ENCODE measurements at places on chromosomes 7 and 10.
A peak's percentile ranks its signal among the peaks of the same experiment; 100 is the strongest.

GRCh38 chr7:37729181-37729580 lies 45.6 kb downstream of the GPR141 start:
- no peak for DNase-seq

DNA sequence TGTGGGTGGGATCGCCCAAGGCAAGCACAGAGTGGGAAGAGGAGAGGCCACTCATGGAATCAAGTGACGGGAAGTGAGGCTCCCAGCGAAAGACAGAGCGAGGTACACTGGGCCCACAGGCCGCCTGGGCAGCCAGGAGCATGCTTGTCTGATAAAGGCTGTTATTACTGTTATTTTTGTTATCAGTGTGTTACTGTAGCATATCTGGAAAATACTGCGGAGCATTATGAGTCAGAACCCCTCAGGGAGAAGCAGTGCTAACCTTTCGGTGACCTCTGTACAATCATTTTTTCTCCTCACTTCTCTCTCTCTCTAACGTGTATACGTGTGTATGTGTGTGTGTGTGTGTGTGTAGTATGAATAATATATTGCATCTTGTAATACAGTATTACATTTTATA lies 3.8 kb upstream of the TCERG1L start:
- DNase-seq = no peak

DNA sequence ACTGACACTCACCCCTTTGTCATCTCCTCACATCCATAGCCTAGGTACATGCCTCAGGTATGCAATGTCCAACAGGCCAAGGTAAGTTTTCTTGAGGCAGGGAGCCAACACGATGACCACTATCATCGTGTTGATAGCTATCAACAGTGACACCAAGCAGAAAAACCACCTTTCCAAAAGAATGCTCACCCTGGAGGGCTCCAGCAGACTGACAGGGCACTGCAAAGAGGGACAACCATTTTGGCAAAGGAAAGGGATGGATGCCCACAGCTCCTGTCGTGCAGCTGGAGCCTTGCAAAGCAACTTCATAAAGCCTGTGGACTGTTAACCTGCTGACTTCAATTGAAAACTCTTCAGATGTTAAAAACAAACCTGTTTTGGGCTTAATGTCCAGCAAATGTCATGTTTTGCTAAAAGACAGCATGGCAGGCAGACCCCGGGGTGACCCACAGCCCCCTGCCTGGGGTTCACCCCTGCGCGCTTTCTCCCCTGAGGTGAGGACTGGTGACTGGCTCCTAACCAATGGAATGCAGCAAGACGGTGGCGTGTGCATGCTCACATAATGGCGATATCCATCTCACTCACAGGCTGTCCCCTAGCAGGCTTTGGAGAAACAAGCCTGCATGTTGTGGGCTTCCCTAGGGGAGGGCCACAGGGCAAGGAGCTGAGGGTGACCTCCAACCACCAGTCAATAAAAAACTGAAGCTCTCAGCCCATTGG lies 293.8 kb downstream of the TCERG1L start:
- DNase-seq = no peak

GRCh38 chr7:77467408-77467807 lies 51.3 kb upstream of the GSAP start:
- no peak for DNase-seq

DNA sequence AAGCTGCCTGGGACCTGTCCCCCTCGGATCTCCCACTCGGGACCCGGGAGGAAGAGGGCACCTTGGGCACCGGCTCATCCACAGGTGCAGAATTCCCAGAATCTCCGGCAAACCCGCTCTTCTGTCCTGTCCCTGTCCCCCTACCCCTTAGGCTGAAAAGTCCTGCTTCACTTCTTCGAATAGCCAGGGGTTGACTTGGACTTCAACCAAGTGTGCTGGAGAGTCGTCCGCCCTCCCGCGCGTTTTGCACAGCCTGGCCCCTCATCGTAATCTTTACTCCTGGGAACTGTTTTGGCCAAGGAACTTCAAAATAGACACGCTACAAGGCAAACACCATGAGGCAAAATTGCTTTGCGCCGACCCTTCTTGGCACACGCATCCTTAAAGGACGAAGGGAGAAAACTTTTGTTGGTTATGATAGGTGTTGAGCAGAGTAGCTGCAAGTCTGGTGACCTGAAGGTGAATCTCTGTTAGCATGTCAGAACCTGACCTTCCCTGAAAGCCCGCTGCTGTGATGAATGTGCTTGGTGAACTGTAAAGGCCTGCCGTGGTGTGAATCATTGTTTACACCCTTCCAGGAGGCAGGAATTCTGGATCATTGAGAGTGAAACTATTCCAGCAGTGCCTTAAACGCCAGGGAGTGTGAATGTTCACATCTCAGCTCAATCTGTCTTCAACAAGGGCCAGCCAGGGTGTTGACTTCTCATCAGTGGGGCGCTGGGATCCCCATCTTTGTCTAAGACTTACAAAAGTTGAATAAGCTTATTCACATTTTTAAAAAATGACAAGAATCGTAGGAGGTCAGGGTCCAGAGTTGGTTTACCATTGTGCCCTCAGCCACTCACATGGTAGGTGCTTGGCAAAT lies 589 bp upstream of the RAPGEF5 start:
- DNase-seq = no peak

DNA sequence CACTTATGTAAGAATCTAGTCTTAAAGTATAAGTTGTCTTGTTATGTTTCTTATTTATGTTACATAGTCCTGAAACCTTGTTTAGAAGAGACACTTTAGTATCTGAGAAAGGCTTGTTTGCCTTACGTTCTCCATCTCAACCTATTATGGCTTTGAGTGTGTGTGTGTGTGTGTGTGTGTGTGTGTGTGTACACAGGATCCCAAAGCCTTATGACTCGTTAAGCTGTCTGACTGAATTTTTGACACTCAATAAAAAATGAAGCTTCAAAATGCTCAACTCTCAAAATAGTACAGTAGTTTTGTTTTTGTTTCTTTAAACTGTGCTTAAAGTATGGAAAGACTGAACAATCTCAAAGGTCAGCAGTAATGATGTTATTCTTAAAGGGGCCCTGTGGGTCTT lies 18.0 kb downstream of the CALU start:
- no peak for DNase-seq

- no peak for DNase-seq
Measured at GRCh38 chr10:44132361-44133289, 252.3 kb downstream of the CXCL12 start.

GRCh38 chr7:150439967-150440366 lies 10.5 kb upstream of the GIMAP8 start:
- DNase-seq = no peak

DNA sequence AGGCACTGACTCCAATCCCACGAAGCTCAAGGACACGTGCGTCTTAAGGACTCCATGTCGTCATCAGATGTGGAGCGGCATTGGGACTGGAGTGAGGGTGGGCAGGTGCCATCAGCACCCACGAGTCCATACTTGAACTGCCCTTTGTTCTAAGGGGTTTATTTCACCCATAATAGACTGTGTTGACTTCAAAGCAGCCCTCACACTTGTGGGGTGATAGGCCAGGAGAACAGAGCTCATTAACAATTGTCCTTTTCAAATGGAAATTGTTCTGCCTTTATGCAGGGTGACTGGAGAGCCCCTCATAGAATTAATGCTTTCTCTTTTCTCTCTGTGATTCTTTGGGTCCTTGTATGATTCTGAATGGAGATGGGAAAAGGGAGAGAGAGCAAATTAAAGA lies 376.9 kb upstream of the MGMT start:
- no peak for DNase-seq

GRCh38 chr7:50826371-50827172 lies 43.9 kb upstream of the GRB10 start:
- DNase-seq = peak; percentile 58

DNA sequence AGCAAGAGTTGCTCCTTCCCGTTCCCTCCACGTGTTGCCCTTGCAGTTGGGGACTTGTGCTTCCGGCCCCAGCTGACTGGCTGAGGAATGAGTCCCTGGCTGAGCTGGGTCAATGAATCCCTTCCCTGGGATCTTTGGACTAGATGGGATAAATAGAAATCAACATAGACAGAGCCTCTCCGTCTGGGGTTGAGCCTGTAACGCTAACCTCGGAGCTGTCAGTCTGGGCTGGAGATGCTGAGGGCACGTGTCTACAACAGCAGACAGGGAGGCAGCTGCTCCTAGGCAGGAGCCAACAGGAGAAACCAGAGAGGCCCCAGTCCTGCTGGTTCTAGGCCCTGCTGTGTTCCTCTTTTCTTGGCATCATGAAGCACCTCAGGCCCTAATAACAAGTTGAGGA lies 42.3 kb upstream of the HSPA12A start:
- no peak for DNase-seq

DNA sequence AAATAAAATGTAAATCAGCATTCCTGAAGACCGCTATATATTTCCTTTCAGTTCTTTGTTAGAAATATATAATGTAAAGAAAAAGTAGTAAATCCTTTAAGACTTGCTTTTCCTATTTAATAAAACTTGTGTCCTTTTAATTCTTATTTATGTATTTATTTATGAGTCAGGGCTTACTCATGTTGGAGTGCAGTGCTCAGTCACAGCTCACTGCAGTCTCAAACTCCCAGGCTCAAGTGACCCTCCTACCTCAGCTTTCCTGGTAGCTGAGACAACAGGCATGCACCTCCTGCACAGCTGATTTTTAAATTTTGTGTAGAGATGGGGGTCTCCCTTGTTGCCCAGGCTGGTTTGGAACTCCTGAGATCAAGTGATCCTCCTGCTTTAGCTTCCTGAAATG lies 724.5 kb downstream of the ANKRD7 start:
- no peak for DNase-seq

- DNase-seq = no peak
Measured at GRCh38 chr7:86848226-86848625, 204.5 kb downstream of the GRM3 start.

DNA sequence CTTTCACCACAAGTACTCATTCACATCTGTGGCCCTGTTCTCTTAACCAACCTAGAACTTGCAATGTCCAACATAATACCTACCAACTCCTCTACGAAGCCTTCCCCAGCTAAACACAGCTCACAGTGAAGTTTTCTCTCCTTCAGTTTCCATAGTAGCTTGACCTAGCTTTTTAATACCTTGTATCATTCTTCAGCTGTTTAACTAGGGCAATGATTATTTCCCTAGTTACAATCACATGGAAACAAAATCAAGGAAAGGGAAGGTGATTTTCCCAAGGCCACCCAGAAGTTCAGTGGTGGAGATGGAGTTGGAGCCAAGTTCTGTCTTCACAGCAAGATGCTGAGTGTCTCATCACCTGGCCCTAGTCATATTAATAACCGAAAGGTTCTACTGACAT lies 16.3 kb downstream of the CDHR3 start:
- no peak for DNase-seq

DNA sequence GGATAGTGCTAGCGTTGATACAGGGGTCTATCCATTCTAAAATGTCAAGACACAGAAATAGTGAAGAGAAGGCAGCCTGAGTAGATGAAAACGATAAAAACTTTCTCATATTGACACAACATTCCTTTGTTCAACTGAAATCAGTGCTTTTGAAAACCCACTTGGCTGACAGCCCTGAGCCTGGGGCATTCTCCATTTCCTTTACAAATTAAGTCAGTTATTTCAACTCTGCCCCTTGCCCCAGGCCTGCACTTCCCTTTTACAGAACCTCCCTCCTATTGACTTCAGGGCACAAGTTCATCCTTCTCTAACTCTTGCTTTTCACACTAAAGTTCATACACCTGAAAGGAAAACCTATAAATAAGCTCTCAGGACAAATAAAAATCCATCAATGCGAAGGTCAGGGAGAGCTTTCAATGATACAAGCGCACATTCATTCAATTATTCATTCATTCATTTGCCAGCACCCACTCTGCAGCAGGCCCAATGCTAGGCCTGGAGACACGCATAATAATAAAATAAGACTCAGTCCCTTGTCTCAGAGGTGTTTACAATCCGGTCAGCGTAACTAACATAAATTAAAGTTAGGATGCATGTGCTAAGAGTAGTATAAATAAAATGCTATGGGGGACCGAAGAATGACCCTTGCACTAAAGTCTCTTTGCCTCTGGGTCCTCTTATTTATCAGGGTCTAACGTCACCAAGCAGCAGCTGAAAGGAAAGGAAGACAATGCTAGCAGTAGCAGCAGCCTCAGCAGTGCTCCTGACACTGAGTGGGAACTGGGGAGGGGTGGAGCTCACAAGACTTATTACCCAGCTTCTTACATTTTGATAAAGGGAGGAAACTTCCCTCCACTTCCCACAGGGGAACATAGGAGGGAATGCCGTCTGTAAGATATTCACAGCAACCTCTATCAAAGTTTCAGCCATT lies 134.8 kb downstream of the PDE1C start:
- DNase-seq = peak; percentile 70

GRCh38 chr7:129855234-129855673 lies 97.5 kb downstream of the UBE2H start:
- DNase-seq = peak; percentile 98

DNA sequence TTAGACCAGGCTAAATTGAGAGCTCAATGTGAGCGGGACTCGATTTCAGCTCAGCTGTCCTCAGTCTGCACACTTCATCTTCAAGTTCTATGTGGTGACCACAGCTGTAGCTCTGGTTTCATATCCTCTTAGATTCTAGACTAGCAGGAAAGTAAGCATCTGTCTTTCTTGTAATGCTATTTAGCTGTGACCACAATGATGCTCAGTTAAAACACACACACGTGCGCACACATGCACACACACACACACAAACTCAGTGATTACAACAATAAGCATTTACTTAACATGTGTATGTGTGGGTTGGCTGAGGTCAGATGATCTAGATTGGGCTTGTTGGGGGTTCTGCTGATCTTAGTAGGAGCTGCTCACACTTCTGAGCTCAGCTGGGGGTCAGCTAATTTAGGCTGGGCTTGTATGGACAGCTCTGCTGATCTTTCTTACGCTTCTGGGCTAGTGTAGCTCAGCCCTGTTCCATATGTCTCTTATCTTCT lies 82.5 kb downstream of the ZNF365 start:
- DNase-seq = no peak

DNA sequence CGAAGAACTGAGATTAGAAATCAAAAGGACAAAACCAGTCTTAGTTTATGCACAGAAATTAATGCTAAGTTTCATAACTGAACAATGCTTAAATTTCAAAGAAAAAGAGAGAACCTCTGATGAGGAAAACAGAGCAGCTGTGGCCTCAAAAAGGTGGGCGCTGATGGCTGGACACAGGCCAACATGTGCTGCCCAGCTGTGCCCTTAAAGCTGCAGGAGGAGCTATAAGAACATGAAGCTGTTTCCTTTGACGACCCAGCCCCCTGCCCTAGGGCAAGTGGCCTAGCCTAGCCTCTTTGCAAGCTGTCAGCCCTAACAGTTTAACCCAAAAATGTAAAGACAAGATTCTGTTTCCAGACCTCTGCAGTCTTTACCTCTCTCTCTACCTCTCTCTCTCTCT lies 107.7 kb downstream of the GRID1 start:
- DNase-seq = no peak

- DNase-seq = no peak
Measured at GRCh38 chr7:80373429-80374032, 138.3 kb downstream of the GNAT3 start.

GRCh38 chr7:2965301-2965700 lies 78.4 kb downstream of the CARD11 start:
- DNase-seq = no peak

DNA sequence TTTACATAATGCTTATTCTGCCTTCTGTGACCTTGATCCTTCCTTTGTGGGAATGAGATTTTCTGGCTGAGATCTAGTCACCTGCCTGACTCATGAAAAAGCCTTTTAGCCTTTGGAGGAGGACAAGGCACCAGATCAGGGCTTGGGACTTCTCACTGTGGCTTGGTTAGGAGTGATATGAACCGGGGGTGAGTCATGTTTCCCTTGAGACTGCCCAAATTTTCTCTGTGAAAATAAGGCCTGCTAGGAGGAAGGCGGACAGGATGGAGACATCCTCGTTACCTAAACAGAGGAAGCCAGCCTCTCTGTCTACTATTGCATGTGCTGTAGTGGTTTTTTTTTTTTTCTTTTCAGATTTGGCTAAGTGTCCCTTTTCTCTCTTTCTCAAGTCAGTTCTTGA lies 57.8 kb downstream of the EVX1 start:
- no peak for DNase-seq

GRCh38 chr10:128432011-128432410 lies 305.8 kb upstream of the MKI67 start:
- no peak for DNase-seq
